HCEC 1CT (cell line): ENCODE measurements at places on chromosomes 3 and 15.

DNA sequence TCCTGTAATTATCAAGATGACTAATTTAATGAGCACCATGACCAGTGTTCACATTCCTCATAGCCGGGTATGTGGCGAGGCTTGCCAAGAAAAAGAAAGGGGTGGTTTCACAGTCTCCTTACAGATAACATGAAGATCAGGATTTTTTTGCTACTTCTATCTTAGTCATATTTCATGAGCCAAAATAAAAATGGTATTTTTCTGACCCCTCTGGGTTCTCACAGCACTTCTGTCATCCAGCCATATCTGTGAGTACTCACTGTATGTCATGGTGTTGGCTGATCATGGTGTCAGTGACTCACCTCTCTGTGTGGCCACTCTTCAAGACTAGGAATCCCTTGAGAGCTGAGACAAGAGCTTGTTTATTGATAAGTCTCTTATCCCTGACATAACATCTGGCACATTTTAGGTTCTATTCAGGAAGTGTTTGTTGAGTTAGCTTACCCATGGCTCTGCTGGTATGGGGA lies 130.5 kb upstream of the LMCD1 start:
- DNase-seq: peak; percentile 4

GRCh38 chr3:125675791-125676190 lies 80.5 kb upstream of the OSBPL11 start:
- DNase-seq: no peak

GRCh38 chr15:98646546-98647025 lies 1.8 kb upstream of the IGF1R start:
- DNase-seq: no peak

DNA sequence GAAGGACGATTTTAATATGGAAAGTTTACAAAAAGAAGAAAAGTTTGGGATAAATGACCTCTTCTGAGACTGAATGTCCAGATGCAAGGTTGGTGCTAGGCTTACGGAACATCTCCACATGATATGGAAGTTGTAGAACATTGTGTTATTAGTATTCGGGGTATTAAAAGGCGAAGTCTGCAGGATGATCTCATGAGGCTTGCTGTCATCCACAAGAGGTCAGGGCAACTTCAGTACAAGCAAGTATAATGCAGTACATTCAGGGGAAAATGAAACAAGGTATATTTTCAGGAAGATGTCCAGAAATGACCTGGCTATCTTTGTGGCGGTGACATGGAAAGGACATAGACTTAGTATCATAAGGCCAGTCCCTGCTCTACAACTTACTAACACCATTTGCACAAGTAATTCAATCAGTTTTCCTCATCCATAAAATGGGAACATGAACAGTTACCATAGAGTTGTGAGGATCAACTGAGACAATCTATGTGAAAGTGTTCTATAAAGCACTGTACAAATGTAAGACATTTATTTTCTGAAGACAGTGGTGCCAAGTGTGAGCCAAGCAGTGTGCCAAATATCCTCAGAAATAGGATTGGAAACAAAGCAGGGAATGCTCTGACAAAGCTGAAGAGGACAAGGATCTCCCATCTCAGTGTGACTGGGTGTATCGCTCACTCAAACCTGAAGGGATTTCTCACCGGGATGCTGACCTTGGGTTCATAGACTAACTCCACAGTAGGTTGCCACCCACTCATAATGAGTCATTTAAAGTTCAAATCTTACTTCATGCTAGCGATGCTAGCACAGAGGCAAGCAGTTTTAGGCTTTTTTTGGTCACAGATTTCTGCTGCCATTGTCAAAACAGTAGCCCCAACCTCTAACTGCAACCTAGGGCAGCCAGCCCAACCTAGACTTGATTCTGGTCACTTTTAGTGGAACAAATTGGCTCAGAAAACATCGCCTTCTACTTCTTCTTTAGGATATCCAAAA lies 118.3 kb downstream of the TIGIT start:
- peak; percentile 84 for DNase-seq

DNA sequence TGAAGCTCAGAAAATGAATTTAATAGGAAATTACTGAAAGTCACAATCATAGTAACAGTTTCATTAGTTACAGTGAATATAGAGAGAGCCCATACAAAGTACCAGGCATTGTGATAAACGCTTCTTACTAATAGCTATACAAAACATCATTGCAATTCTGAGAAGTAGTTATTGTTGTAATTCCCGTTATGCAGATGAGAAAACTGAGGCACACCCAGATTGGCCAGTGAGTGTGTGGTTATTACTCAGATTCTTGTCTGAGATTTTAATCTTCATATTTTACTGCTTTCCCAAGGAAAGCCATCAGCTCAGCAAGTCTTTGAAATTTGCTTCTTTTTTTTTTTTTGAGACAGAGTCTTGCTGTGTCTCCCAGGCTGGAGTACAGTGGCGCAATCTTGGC lies 14.3 kb downstream of the FLNB start:
- DNase-seq: no peak

DNA sequence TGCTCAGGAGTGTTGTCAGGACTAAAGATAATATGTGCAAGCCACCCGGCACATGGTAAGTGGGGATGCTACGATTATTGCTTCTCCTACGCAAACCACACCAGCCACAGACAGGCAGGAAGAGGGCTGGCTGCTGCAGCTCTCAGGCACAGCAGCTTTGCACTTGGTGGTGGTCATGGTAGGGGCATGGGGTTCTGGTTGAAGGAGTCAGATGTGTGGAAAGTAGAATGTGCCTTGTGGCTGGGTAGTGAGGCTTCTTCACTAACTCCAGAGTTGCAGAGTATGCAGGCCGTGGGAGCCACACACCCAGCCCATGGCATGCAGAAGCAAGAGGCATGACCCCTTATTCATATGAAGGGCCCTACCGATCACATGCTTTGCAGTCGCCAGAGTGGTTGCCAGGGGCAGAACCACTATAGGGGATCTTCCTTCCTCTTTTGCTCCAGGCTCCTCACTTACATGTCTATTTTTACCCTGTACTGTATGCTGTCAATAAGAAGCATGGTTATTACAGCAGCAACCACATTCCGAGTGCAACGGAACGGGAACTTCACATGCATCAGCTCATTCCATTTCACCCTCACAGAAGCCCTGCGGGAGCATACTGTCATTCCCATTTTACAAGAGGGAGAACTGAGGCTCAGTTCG lies 59.2 kb upstream of the HERC1 start:
- no peak for DNase-seq
